MCF 10A (cell line): ENCODE measurements at places on chromosomes 5 and 9. TPM values are rescaled to one million over a fixed set of nuclear protein-coding genes. Genes with fewer than 3 reads are reported as not detected.
A peak's percentile ranks its signal among the peaks of the same experiment; 100 is the strongest.

DNA sequence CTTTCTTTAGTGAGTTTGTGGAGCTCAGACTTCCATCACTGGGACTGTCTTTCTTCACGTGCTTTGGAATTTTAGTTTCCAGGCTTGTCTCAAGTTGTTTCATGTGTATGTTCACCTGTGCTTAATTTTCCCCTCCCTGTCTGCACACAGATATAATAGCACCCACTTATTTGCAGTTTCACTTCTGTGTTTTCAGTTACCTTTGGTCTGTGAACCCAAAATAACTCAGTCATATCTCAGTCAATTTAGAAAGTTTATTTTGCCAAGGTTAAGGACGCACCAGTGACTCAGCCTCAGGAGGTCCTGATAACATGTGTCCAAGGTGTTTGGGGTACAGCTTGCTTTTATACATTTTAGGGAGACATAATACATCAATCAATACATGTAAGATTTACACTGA, 330.4 kb downstream of the ICE1 start:
- DNase-seq, result no peak

GRCh38 chr5:139985290-139985689, 57.8 kb downstream of the NRG2 start:
- no peak for DNase-seq

LCN2 gene
- 7.7 and 41.6 TPM in 2 replicates for total RNA-seq

- DNase-seq, result peak; percentile 69
Measured at GRCh38 chr5:122704247-122705036, 70.4 kb upstream of the SNX2 start.

GRCh38 chr5:176360894-176361436, 599 bp downstream of the KIAA1191 start:
- peak; percentile 39 for DNase-seq

DNA sequence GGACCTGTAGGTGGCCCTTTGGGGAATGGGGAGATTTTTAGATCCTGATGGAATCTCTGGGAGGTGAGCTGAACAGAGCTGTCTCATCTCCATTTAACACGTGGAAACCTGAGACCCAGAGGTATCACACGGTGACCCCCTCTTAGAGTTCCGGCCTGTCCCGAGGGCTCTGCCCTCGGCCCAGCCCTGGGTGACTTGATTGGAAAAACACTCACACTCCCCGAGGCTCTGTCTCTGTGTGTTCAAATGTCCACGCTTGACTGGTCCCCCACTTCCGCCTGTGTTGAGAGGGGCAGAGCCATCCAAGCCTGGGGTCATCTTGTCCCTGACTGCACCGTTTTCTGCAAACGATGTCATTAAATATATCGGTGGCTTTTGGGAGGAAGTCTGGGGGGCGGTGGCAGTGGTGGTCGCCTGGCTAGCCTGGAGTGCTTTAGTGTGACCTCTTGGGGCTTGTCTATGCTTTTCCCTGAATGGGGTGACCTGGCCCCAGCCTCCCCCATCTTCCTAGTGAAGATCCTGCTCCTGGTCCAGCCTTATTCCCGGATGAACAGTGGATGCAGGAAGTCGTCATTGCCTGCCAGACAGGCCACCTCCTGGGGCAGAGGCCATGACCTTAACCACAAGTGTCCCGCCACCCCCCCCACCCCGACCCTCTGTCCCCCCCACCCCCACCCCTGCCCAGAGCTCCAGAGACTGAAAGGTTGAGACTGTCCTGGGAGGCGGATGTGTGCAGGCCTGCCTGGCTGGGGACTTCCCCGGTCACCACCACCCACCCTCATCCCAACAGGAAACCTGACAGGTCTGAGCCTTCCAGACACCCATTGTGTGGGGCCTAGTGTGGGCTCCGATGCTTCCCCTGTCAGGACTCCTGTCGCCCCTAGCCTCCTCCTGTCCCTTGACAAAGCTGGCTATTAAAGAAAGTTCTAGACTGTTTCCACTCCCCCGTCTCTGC, 5.3 kb upstream of the DAB2IP start:
- no peak for DNase-seq

DNA sequence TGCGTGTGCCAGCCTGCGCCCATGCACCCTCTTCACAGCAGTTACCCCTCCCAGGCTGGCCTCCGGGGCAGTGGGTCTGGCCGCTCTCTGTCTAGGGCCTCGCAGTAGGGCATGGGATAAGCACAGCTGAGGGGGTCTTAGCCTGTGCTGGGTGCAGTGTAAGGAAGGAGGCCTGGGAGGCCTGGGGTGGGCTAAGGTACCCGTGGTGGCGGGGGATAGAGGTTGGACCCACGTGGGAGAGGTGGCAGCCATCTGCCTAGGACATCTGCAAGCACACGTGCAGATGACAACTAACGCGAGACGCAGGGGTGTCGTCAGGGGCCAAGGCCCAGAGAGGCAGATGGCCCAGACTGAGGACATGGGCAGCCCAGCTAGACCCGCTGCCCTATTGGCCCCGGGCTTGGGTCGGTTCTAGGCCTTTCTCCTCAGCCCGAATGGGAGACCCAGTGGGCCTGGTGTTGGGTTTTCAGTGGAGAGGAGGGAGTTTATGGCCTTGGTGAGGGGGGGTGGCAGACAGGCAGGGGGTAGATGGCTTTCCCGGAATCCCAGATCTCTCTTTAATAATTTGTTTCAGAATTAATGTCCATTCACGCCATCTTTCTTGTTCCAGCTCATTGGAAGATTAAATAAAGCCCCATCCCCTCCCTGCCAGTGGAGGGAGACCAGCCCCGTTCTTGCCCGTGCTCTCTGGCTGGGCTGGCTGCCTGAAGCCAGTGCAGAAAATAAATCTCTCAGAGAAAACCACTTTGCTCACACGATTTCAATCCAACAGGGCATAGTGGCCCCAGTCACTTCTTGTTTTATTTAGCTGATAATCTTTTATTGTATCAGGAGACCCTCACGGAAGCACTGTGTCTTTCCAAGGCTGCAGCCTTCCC, 154.2 kb downstream of the GAPVD1 start:
- no peak for DNase-seq

DNA sequence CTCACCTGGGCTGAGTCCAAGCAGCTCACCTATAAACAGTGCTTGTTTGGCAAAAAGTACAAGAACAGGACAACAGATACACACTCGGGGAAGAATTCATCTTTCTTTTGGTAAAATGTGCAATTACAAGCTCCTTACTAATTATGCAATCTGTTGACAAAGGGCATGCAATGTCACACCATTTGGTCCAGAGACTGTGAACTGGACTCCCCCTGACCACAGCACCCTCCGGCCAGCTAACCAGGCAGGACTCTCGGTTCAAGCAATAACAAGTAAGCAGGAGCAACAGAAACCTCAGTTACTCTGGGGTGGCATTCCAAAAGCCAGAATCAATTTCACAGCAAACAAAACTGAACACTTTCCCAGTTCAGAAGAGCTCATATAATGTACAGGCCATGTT, 113.8 kb downstream of the GNAQ start:
- DNase-seq, result no peak

- no peak for DNase-seq
Measured at GRCh38 chr9:132241483-132241839, 79.6 kb downstream of the NTNG2 start.
